ENCODE measurements at places on chromosomes 11 and 22.

DNA sequence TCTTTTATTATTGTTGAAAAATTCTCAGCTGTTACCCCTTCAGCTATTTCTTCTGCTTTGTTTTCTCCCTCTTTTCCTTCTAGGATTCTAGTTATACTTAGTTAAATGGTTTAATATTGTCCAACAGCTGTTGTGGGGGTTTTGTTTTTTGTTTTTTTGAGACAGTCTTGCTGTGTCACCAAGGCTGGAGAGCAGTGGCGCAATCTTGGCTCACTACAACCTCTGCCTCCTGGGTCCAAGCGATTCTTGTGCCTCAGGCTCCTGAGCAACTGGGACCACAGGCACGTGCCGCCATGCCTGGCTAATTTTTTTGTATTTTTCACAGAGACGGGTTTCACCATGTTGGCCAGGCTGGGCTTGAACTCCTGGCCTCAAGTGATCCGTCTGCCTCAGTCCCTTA lies 12.7 kb downstream of the SDHAF2 start:
- no peak for DNase-seq

GRCh38 chr11:117989351-117990102 lies 3.3 kb downstream of the IL10RA start:
- DNase-seq, result no peak

GRCh38 chr11:77211594-77212251 lies 83.7 kb downstream of the MYO7A start:
- DNase-seq, result no peak

- DNase-seq, result no peak
Observed at GRCh38 chr11:21343204-21343603, 673.8 kb downstream of the NELL1 start.

DNA sequence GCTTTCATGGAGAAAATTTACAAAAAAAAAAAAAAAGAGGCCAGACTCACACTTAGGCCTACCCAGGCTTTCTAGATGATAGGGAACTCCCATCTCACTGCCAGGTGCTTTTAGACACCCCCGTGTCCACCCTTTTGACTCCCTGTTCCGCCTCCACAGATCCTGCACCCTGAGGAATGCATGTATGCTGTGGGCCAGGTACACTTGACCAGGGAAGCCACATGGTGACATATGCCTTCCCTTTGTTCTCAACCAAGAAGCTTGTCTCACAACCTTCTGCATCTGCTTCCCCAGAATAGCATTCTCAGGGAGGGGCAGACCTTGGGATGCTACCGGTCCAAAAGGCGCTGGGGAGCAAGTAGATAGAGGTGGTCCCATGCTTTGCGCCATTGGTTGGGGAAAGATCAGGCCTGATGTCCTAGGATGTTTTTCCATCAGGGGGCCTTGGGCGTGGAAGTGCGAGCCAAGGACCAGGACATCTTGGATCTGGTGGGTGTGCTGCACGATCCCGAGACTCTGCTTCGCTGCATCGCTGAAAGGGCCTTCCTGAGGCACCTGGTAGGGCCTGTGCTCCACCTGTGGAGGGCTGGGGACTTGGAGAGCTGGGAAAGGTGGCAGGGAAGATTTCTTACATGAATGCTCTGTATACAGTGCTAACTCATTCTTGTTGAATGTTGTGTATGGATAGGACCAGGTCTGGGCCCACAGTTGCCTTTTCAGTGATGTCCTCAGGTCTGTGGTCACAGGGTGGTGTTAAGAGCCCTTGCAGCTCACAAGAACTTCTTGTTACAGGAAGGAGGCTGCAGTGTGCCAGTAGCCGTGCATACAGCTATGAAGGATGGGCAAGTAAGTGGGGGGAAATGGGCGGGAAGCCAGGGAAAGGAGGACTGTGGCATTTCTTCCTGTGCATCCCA lies 7.5 kb downstream of the HMBS start:
- DNase-seq, result no peak

DNA sequence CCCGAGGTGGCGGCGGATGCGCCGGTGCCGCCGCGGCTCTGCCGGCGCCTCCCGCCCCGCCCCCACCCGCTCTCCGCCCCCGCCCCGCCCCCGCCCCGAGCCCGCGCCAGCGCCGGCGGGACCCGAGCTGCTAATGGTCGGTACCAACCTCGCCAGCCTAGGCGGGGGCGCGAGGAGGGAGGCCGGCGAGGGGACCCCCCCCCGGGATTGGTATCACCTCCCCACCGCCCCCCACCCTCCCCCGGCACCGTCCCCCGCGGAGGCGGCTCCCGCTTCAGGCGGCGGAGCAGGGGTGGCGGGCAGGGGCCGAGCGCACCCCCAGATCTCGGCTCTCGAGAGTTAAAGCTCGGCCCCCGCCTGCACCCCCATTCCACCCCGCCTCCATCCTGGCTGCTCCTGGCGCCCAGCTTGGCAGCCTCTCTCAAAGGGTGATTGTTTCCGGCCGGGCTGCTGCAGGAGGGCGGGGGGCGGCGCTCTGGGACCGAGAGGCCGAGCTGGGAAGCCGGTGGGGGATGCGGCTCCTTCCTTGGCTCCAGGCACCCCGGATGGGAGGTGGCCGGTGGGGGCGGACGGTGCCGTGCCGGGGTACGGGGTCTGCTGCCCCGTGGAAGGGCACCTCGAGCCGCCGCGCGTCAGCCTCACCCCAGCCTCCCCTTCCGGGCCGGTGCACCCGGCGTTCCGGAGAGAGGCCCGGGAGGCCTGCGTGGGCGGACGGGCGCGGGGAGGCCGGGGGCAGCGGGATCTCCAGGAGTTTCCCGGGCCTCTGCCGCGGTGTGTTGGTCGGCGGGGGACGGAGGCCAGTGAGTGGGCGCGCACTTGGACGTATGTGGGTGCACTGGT lies at the start of gene B3GAT1:
Gene B3GAT1, minus strand, starts transcription at position 40 of the 840 bp plus-strand sequence. CDS start 24,583 bp downstream, outside the sequence.
- peak; percentile 53 for DNase-seq

DNA sequence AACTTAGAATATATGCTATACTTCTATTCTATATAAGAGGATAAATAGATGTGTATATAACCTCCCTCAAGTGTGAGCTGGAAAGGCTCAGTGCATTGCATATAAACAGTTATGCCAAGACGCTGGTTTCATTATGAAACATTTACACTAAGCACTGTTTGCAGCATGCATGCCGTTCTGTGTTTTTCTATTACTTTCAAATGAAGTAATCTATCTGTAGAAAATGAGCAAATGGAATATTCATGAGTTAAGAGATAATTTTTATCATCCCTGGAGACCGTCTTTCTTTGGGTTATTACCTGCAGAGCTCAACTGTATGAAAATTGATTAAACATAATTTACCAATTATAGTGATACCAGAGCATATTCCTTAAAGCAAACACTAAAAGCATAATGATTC lies 925.7 kb upstream of the CCDC90B start:
- DNase-seq, result no peak

DNA sequence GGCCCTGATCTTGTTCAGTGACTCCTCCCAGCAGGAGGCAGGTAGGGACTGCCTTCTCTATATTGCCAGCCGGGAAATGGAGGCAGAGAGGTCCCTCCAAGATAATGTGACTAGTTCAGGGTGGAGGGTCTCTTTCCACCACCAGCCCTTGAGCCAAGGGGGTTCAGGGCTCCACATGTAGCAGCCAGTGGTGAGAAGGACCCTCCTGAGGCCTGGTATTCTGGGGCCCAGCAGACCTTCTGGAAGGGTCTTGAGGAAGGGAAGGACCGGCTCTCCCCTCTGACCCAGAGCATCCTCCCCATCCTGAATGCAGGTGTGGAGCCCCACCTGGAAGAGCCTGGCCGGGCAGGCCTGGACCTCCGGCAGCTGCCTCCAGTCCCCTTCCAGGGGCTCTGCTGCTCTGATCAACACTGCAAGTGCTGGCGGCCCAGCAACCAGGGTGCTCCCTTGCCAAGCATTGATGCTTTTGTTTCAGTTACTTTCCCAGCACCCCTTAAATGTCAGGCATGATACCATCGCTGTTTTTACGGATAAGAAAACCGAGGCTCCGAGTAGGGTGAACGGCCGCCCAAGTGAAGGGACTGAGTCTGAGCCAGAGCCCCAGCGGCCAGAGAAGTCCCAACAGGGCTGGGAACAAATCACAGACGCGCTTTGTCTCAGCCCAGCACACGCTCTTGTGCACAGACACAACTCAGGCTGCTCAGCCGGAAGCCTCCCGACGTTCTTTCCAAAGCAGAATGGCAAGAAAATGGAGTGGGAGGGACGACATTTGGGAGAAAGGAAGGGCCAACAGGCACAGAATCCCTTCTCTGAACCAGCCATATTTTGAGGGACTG lies 38.8 kb downstream of the DKK3 start:
- no peak for DNase-seq

GRCh38 chr22:49535126-49535525 lies 292.5 kb downstream of the BRD1 start:
- DNase-seq, result no peak

GRCh38 chr11:83628622-83629355 lies 342.6 kb upstream of the CCDC90B start:
- DNase-seq, result no peak

- DNase-seq, result no peak
Observed at GRCh38 chr11:37449146-37449545, 851.1 kb upstream of the RAG2 start.

GRCh38 chr11:28606930-28607329 lies 498.7 kb downstream of the METTL15 start:
- DNase-seq, result no peak

DNA sequence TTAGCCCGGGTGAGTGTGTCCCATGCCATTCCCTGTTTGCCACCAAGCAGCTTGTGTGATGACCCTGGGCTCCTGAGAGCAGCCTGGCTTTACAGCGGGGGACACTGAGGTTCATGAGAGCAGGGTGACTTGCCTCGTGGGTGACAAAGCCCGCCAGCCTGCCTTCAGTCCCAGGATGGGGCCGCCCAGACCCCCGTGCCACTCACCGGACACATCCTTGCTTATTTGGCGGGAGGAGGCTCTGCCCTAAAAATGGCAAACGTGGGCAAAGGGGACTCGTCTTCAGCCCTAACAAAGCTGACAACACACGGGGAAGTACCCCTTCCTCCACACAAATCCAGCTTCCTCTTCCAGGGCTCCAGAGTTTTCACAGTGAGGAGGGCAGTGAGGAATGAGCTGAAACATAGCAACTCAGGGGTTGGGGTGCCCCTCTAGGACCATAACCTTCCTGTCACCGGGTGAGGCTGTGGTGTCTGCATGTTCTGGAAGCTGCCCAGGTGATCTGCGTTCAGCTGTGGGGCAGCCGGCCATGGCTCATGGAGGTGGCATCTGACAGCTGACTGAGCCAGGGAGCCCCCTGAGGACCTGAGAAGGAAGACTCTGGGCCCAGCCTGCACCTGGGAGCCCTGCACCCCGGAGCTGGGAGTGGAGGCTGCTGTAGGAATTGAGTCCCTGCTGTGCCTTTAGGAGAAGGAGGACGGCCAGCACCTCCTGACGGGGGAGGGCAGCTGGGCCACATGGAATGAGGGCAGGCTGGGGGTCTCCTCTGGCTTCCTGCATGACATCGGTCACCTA lies 16.7 kb downstream of the RIBC2 start:
- no peak for DNase-seq

DNA sequence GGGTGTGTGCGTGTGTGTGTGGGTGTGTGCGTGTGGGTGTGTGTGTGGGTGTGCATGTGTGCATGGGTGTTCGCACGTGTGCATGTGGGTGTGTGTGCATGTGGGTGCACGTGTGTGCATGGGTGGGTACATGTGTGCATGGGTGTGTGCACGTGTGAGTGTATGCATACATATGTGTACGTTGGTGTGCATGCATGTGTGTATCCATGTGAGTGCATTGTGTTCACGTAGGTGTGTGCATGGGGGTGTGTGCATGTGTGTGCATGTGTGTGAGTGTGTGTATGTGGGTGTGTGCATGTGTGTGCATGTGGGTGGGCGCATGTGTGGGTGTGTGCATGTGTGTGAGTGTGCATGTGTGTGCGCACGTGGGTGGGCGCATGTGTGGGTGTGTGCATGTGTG lies 19.9 kb upstream of the APOBEC3A start:
- DNase-seq, result no peak

GRCh38 chr11:97934572-97935208 lies 1086.1 kb upstream of the CNTN5 start:
- no peak for DNase-seq

GRCh38 chr11:131674051-131674755 lies 303.8 kb downstream of the NTM start:
- DNase-seq, result peak; percentile 53

DNA sequence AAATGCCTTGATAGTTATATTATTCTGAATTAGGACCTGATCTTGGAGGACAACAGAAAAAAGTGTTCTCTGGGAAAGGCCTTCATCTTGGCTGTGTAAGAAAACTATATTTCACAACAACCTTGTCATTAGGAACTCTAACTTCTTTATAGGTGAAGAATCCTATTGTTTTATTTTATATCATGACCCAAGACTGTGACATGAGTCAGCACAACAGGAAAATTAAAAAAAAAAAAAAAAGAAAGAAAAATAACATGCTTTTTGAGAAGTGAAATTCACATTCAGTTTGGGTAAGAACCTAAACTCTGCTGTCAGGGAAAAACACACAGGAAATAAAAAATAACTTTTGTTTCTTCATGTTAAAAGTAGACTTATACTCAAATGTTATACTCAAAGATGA lies 11.7 kb upstream of the FOLR2 start:
- no peak for DNase-seq

DNA sequence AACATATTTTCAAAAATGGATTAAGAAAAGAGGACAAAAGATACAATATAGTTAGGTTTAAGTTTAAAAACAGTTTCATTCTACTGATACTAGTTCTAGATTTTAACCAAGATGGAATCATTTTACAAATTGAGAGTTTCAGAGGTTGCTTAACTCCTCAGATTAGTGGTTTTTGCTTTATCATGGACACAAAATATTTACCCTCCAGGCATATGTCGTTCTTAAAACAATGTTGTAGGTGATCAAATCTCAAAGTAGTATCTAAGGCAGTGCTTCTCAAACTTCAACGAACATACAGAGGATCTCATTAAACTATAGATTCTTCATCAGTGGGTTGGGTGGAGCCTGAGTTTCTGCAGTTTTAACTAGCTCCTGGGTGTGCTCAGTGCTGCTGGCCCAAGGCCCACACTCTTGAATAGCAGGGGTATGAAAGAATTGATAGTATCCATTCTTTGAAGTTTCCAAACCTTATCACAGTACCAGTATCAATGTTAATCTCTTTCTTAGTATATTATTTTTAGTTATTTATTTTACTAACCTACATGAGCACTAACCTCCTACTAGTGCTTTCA lies 48.0 kb downstream of the YAP1 start:
- DNase-seq, result no peak

DNA sequence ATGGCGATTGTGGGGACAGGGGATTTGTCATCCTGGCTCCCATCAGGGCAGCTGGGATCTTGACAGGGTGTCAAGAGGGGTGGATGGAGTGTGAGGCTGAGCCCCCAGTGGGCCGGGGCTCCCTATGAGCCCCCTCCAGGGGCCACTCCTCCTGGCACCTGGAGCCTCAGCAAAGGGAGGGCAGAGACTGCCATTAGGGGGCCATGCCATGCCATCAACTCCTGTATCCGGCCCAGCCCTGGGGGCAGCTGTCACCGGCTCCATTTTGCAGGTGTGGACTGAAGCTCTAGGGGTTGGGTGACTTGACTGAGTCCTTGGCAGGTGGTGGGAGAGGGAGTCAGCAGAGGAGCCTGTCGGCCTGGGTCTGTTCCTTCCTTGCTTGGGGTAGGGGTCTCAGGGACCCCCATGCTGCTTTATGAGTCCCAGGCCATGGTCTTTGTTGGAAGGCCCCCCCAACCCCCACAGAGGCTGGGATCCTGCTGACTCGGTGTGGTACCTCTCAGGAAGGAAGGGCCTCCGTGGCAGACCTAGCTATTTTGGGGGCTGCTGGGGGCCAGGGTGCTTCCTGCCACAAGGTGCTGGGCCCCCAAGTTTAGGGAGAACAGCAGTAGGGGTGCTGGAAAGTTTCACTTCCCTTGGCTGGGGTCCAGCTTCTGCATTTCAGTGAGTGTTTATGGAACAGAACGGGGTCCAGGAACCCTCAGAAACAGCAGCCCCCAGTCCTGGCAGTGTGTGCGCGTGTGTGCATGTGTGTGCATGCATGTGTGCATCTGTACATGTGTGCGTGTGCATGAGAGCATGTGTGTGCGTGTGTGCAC lies 1.5 kb downstream of the ACY3 start:
- no peak for DNase-seq
